ENCODE measurements at places on chromosomes 2 and 18.

DNA sequence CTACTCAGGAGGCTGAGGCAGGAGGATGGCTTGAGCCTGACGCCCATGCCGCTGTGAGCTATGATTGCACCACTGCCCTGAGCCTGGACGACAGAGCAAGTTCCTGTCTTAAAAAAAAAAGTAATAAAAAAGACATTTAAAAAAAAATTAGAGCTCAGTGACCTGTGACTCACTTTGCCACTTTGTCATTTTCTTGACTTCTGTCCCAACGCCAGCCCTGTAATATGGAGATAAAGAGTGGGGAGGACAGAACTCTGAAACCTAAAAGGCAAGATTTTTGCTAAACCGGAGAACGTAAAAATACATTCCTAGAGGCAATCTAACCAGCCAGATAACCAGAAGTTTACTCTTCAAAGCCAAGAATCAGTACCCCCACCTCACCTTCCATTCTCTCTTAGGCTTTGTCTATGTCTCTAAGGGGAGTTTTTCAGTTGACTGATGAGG is 49.0 kb downstream of the PRKRA start:
- DNase-seq: no peak

- no peak for DNase-seq
Measured at GRCh38 chr2:188928643-188929042, 45.5 kb upstream of the COL3A1 start.

- DNase-seq: no peak
Measured at GRCh38 chr2:9582624-9583023, 27.0 kb upstream of the ADAM17 start.

DNA sequence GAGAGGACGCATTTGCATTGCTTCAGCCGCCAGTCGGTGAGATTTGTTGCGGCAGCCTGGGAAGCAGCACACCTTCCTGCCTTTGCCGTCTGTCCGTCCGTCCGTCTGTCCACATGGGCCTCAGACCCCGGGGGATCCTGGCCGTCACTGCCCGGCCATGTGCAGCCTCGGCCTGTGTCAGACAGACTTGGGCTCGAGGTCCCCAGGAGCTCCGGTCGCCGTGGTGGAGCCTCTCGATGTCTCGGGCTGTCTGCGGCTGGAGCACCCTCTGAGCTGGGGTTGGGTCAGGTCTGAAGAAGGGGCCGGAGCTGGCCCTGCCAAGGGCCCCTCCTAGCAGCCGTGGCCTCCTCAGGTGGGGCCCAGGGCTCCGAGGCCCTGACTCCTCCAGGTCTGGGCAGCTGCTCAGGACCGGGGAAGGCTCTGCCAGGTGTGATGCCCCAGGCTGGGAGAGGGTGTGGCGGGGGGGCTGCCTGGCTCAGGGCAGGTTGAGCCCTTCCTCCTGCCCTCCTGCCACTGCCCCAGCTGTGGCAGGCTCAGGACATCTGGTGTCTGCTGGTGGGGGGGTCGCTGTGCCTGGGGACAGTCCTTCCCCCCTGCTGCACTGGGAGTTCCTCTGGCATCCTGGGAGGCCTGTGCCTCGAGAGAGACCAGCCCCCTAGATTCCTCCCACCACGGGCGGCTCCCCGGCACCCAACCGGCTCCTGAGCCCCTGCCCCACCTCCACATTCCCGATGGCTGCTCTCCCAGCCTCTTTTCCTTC is 11.8 kb downstream of the NEU4 start:
- no peak for DNase-seq

GRCh38 chr2:42865884-42866881 is 73.8 kb upstream of the HAAO start:
- no peak for DNase-seq

- no peak for DNase-seq
Measured at GRCh38 chr18:6281874-6282273, 132.8 kb downstream of the L3MBTL4 start.

DNA sequence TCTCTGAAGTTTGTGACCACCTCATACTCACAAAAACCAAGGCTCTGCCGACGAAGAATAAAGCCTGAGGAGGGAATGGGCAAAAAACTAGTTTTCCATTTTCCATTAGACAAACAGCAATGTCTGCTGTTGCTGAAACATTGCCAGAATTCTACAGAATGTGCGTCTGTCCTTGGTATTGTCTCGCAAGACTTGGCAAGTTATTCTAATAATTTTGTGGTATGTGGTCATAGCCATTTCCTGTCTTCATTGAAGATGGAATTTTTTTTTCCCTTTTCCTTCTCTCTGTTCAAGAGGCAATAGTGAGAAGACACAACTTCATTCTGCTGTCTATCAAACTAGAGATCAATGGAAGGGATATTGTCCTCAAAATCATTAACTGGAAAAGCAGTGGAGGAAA is 296.1 kb downstream of the RND3 start:
- DNase-seq: no peak

DNA sequence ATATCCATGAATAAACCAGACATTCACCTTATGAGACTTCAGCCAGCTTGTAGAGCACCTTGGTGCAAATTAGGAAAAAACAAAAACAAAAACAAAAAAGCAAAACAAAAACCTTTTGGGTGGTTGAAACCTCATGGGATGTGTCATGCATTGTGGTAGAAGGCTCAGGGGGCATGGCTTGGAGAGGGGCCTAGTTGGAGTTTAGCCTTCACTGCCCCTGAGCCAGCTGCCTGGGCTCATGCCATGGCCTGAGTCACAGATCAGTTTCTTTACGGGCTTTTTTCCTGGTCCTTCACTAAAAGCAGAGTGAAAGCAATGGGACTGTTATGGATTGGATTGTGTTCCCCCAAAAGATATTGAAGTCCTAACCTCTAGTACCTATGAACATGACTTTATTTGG is 22.0 kb upstream of the DAPL1 start:
- no peak for DNase-seq

GRCh38 chr2:237833546-237833945 is 25.9 kb upstream of the RAMP1 start:
- no peak for DNase-seq

GRCh38 chr2:173991856-173992588 is 26.8 kb upstream of the SP3 start:
- DNase-seq: no peak

DNA sequence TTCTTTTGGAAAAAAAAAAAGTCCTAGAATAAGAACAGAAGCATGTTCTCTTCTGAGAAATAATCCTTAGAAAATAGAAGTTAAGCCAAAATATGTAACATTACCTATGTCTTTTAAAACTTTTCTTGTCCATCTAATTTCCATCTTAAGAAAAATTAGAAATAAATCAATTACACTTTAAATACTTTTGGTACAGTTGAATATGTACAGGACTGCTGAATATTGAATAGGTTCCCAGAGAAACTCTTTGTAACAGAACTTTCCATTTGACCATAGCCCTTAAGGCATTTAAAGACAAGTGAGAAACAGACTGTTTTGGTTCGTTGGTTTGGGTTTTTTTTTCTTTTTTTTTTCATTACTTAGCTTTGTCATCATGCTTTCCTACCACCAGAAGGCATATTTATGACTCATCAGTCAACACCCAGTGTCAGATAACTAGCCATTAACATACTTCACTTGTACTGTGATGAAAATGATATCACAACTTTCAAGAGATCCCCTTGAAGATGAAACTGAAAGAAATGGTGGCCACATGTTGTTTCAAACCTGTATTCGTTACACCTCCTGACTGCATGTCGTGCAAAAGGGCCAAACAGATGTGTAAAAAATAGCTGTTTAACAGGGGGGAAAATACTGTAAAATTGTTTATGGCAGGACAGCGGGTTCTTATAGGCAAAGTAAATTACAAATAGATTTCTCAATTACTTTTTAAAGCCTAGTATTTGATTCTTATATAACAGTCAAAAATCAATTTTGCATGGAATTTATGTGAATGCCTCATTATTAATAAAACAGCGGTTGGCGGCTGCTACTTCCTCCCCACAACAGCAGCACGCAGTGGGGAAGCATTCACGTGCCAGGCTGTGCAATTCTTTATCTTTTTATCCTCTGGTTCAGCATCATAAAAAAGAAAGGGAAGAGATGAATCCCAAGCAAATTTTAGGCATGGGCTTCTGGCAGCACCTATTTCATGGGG is 280.7 kb upstream of the HNRNPA3 start:
- no peak for DNase-seq
